Activated gamma-delta T cell (primary cell): ENCODE measurements at places on chromosomes 2 and 18.
A peak's percentile ranks its signal among the peaks of the same experiment; 100 is the strongest.

GRCh38 chr2:235605312-235606003 is 111.6 kb downstream of the AGAP1 start:
- no peak for DNase-seq

DNA sequence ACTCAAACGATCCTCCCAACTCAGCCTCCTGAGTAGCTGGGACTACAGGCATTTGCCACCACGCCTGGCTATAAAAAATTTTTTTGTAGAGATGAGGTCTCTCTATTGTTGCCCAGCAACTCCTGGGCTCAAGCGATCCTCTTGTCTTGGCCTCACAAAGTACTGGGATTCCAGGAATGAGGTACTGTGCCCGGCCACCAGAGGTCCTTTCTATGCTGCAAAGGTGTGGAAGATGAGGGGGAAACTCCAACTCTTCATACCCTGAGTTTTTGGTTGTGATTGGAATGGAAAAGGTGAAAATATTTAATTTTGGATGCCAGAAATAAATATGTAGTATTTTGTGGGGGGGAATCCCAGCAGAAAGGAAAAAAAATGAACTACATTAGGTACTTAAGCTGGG is 36.0 kb downstream of the MRPL33 start:
- no peak for DNase-seq

GRCh38 chr2:208037564-208038487 is 12.5 kb upstream of the PLEKHM3 start:
- DNase-seq, result no peak

DNA sequence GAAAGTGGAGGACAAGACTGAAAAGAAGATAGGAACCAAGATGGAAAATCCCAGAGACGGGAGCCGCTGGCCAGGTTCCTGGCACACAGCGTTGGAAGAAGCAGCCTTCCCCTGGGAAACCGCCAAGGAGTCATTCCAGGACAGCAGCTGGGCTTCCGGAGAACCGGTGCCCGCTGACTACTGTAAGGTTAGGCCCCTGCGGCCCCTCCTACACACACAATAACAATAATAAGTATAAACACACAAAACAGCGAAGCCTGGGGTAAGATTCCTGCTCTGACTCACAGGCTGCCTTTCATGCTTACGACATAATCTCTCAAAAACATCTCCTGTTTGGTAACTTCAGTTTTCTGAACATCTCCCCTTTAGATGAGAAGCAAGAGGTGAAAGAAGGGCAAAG is 28.1 kb upstream of the MYCN start:
- no peak for DNase-seq

DNA sequence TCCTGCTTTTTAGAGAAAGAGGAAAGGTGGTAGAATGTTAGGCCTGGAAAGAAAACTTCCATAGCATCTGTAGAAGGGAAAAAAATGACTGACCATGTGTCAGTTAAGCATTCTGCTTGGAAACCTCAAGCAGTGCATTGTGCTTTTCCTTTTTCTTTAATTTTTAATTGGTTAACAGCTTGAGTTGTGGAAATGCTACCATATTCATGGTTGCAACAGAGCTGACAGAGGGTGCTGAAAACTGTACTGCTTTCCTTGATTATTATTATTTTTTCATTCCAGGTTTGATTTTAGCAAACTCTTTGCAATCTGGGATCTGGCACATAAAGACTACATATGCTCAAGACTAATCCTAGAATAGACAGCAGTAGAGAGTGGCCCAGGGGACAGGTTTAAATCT is 404.5 kb downstream of the EPHA4 start:
- no peak for DNase-seq

DNA sequence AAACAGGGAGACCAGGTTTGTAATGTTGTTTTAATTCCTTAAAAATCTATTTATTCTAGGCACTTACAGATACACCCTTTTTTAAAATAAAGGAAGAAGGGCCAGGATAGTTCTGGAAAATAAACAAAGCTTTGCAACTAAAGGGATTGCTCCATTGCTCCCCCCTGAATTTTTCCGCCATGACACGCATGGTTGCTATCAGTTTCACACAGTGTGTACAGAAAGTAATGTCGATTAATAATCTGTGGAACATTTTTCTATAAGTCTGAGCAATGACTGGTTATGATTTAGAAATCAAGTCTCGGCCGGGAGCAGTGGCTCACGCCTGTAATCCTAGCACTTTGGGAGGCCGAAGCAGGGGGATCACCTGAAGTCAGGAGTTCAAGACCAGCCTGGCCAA is 90.8 kb downstream of the GAREM1 start:
- no peak for DNase-seq

GRCh38 chr18:25736516-25736915 is 353.9 kb downstream of the SS18 start:
- DNase-seq, result no peak

DNA sequence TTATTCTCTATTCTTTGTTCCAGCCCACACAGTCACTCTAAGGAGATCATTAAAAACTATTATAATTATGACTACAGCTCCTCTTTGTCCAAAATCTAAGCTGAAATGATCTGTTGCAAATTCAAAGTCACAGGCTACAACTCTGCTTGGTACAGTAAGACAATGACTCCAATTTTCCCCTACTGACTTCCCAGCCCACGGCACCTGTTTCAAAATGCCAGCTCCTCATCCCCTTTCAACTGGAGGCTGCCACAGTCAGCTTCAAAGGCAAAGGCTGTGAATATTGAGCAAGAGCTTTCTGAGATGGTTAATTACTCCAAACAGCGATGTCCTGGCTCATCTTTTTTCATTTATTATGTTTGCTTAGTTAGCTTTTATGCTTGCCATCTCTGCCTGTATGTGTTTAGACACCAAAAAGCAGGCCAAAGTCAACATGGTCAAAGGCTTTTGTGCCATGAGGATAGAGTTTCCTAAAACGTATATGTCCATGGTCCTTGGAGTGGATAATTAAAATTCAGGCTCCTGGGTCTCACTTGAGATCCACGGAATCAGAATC is 141.1 kb downstream of the DOCK10 start:
- DNase-seq, result no peak

GRCh38 chr2:187055463-187055862 is 206.5 kb upstream of the ZSWIM2 start:
- DNase-seq, result no peak

- no peak for DNase-seq
These were observed 12.6 kb downstream of the FTCDNL1 start for GRCh38 chr2:199838399-199838798.

- DNase-seq, result no peak
These were observed 13.3 kb downstream of the SERTAD2 start for GRCh38 chr2:64640153-64641044.

- no peak for DNase-seq
These were observed 12.8 kb upstream of the ALPP start for GRCh38 chr2:232365621-232366321.

GRCh38 chr18:79523736-79524180 is 128.0 kb downstream of the NFATC1 start:
- peak; percentile 41 for DNase-seq

GRCh38 chr2:242098445-242099128 is 229.1 kb downstream of the RTP5 start:
- DNase-seq, result no peak

DNA sequence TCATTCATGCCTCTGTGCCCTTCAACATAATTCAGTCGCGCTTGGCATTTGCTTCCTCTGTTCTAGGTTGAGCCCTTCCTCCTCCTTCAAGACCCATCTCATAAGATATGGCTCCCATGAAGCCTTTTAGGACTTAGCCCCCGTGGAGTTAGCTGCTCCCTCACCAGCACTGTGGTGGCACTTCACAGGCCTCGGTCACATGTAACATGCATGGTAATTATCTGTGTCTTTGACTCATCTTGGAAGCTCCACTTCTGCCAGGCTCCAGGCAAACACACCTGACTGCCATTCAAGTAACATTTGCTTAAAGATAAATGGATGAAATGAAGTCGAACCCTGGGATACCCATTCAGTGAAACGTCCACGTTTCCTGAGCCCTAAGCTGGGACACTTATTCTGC is 484.7 kb downstream of the EIPR1 start:
- DNase-seq, result no peak

DNA sequence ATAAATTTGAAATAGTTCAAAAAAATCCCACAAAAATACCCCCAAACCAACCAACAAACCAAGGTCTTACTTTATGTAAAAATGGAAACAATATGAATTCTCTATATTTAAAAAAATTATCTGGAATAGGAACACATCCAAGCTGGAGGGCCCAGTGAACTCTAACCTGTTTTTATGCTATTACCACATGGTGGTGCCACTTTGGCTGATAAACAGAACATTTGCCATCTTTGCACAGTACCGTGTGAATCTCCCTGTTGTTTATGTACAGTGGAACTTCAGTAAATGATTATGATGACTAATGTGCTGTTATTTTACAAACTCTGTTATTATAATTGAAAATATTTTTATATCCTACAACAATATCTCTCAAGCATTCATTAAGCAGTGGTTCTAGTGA is 145.3 kb upstream of the SMAD7 start:
- DNase-seq, result no peak

DNA sequence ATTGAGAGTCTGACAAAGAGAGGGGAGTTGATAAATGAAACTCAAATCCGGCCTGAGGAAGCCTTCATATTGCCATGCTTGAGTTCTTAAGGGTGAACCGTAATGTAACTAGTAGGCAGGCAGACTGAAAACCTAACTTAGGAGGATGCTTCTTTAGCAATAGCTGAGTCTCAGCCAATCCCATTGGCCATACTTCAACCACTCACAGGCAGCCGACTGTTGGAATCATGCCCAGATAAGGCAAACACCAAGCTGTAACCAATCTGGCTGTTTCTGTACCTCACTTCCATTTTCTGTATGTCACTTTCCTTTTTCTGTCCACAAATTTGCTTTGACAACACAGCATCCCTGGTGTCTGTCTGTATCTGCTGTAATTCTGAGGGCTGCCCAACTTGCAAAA is 39.5 kb downstream of the TPRKB start:
- no peak for DNase-seq

DNA sequence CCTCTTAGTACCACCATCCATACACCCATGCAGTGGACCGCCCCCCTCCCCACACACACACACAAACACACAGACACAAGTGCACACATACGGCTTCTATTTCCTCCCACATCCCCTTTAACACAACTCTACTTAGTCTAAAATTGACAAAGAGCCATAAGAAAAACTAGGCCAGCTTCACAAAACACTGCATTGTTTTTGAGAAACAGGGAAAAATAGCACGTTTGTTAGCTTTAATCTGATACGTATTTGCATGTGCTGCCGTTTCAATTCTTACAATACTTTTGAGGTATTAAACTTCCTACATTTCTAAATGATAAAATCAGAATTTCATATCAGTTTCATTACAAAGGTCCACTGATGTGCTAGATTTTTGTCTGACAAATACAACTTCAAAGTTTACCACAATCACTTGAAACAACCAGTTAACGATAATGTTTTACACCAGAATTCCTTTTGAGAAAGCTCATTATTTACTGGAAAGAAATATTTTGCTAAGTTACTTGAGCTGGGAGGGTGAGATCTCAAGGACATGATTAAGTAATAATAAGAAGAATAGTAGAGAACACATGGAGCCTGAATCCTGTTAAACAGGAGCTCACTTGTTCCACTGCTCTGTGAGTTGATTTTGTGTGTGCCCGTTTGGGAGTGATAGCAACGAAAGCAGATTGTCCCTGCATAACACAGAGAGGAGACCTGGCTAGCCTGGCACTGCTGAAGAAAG is 74.5 kb downstream of the MOGAT1 start:
- DNase-seq, result no peak
